ENCODE measurements at places on chromosomes 4 and X. TPM values are rescaled to one million over a fixed set of nuclear protein-coding genes. Genes with fewer than 3 reads are reported as not detected.
A peak's percentile ranks its signal among the peaks of the same experiment; 100 is the strongest.

DNA sequence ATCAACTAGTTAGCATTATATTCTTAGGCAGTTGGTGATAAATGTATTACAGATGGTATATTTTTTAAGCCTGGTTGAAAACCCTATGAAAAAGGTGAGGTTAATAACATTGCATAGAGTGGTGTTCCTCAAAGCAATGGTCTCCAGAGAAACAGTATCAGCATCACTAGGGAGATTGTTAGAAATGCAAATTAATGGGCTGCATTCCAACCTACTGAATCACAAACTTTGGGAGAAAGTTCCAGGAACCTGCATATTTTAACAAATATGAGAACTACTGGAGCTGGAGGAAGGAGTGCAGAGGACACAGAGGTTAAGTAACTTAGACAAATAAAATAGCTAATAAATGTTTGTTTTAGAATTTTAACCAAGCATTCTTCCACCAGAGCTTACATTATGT, 166.9 kb upstream of the PCDH10 start:
- no peak for DNase-seq

DNA sequence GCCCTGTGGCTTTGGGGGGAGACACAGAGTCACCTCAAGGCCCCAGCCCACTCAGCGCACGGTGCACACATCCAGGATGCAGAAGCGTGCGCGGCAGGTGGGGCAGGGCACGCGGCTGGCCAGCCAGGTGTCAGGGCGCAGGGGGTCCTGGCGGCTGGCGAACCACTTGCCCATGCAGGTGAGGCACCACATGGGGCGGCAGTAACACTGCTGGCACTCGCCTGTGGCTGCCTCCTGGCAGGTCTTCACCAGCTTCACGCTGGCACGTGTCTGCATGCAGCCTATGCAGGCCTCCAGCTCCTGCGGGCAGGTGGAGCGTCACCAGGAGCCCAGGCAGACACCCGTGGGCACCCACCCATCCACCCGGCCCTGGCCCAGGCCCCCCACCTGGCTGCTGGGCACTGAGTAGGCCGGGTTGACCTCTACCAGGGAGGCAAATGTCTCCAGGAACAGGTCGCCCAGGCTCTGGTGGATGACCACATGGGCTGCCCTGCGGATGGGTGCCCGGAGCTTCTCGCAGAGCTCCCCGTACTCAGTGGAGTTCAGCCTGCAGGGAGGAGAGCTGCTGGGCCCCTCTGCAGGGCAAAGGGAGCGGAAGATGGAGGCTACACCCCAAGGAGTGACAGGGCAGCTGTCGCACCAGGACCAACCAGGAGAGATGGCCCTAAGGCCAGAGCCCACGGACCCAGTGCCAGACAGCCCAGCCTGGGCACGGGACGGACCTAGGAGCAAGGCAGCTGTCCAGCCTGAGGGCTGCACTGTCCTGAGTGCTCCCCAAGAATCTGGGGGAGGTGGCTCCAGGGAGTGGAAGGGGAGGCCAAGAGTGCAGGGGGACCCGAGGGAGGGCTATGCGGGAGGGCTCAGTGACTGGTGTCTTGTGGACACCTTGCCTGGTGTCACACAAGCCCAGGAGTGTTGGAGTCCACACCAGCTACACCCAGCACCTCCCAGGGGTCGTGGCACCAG, 3.7 kb downstream of the TMEM129 start:
- DNase-seq = no peak

DNA sequence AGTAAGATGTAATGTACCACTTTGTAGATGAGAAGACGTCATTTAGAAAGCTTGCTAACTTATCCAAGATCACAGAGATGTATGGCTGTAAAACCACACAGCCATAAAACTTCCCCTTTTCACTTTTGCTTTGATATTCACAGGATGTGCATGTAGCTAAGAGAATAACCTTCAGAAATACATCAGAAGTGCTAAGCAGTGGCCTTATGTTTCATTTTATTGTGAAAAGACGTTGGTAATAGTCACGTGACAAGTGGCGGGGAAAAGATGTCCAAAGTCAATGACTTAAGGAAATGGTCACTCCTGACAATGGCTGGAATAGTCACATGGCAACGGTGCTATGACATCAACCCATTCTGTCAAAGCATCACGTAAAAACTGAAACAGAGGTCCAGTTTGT, 12.9 kb upstream of the WDR17 start:
- no peak for DNase-seq

- peak; percentile 17 for DNase-seq
Observed at GRCh38 chrX:9555354-9555753, 90.5 kb downstream of the TBL1X start.

DNA sequence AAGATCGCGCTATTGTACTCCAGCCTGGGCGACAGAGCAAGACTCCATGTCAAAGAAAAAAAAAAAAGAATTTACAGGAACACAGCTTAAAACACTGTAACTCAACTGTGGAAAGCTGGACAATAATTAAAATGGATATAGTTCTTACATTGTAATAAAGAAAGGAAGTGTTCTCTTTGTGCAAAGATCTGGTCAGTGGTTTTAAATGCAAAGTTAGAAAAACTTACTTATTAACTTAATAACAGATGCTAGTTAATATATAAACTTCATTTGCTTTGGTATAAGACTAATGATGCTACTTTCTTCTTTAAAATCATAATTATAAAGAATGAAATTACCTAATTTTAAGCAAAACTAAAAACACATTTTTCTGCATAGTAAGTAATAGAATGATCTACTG, 2024.1 kb upstream of the TENM3 start:
- no peak for DNase-seq

GRCh38 chrX:32673193-32673592, 538.2 kb downstream of the DMD start:
- no peak for DNase-seq

GRCh38 chr4:87087420-87087819, 133.0 kb downstream of the KLHL8 start:
- no peak for DNase-seq

STPG2 gene
- polyA plus RNA-seq = not detected

ZNF182 gene
- 1.1 TPM for polyA plus RNA-seq

STX18 gene
- 23.8 TPM for polyA plus RNA-seq

MMRN1 gene
- polyA plus RNA-seq = not detected

KIAA0232 gene
- 2.1 TPM for polyA plus RNA-seq

H2BW2 gene
- not detected for polyA plus RNA-seq

TMSB15A gene
- 0.30 TPM for polyA plus RNA-seq

All from foreskin keratinocyte (primary cell).